ENCODE measurements at places on chromosomes 7 and 10.

- no peak for DNase-seq
These were observed 85.4 kb upstream of the RSU1 start for GRCh38 chr10:16902606-16903005.

DNA sequence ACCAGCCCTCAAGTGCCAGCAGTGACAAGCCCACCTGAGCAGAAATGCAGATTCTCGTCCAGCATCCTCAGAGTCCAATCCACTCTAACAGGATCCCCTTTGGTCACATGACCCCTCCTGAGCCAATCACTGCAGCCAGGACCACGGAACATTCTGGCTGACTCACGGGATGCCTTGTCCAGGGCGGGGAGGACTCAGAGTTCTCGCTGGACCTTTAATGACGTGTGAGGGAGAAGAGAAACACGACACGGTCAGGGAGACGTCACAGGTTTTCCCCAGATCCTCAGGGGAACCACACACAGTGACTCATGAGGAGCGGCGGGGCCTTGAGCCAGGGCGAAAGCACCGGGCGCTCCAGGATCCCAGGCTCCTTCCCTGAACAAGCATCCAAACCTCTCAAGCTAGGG, 155.7 kb downstream of the PTPRN2 start:
- no peak for DNase-seq

DNA sequence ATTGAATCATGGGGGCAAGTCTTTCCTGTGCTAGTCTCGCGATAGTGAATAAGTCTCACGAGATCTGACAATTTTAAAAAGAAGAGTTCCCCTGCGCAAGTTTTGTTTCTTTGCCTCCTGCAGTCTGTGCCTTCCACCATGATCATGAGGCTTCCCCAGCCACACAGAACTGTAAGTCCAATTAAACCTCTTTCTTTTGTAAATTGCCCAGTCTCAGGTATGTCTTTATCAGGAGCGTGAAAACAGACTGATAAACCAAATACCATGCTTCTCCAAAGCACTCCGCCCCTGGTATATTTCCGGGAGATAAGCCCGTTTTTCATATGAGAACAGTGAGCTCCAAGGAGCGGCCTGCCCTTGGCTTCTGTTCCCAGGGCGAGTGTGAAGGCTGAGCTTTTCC, 118.9 kb downstream of the EVX1 start:
- DNase-seq = no peak

- DNase-seq = no peak
These were observed 7.7 kb downstream of the UNC5B start for GRCh38 chr10:71219918-71220688.

- no peak for DNase-seq
These were observed 45.6 kb upstream of the C1GALT1 start for GRCh38 chr7:7136466-7137381.

DNA sequence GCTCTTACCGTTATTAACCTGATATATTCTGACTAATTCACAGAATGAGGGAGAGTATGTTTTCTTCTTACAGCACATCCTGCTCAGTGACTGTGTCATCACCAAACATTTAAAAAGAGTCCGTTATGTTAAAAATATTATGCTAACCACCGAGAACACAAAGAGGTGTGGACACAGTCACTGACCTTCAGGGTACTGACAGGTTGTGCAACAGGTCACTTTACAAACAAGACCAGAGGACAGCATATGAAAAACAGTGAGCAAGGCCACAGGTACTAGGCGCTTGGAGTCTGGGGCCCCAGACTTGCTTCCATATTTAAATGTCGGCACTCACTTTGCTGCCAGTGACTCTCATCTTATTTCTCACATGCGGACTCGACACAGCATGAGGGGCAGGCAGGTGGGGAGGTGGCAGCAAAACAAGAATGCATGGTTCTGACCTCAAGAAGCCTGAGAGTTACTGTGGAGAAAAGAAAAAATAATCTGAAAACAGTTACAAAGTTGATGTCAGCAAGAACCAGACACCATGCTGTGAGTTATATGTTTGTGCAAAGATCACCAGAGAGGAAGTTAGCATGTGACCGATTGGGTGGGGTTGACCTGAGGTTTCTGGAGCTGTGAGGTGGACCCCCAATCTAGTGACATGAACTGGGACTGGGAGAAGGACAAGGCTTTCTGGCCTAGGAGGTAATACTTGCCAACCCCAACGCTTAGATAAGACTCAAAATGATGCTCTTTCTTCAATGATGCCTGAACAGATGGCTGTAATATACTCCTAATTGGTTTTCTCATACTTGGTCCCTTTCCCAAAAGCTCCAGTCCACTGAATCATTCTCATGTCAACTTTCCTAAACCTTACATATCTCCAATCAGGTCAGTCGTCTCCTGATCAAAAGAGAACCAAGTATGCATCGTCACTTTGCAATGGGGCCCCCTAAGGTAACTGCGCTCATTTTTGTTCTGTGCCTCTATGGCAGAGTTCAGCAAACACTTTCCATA, 102.4 kb downstream of the HIPK2 start:
- DNase-seq = no peak

GRCh38 chr10:128386816-128387604, 260.8 kb upstream of the MKI67 start:
- no peak for DNase-seq

DNA sequence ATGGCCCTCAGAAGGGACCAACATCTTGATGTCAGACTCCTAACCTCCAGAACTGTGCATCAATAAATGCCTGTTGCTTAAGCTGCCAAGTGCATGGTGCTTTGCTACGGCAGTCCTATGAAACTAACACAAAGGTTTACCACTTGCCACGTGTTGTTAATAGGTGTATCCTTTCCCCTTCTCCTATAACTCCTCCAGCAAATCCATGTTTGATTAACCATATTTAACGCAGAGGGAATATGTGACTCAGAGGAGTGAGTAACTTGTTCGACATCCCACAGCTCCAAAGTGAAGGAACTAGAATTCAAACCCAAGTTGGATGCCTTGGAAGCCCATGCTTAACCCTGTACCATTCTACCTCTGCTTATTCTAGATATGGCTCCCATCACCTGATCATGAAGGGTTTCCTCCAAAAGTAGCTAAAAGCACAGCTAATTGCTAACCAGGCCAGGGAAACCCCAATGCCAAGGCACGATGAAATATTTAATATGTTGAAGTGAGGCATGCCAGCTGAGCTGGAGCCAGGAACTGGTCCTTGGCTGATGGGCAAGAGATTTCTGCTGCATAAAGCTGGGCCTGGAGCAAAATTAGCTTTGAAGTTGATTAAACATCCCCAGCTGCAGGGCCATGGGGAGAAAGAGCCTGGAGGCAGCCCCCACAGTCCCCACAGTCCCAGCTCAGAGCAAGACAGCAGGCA, 131.9 kb downstream of the C10orf90 start:
- no peak for DNase-seq

DNA sequence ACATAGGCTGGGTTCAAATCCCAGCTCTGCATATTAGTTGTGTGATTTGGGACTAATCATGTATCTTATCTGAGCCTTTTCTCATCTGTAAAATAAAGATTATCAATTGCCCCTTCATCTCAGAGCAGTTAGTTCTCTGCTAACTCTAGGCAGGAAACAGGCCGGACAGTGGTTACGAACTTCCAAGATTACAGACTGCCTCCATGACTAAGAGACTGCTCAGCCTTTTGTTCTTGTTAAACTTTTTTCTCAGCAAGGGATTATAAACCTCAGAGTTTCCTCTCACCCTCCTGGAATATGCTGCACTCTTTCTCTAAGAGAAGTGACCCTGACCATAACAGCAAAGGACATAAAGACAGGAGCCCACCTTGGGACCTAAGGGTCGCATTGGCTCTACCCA, 52.5 kb upstream of the NFKB2 start:
- no peak for DNase-seq

GRCh38 chr10:31709476-31709875, 219.2 kb downstream of the ARHGAP12 start:
- no peak for DNase-seq

GRCh38 chr7:131619336-131620305, 63.2 kb upstream of the PODXL start:
- no peak for DNase-seq

- no peak for DNase-seq
These were observed 77.9 kb upstream of the PDGFA start for GRCh38 chr7:597348-598178.

DNA sequence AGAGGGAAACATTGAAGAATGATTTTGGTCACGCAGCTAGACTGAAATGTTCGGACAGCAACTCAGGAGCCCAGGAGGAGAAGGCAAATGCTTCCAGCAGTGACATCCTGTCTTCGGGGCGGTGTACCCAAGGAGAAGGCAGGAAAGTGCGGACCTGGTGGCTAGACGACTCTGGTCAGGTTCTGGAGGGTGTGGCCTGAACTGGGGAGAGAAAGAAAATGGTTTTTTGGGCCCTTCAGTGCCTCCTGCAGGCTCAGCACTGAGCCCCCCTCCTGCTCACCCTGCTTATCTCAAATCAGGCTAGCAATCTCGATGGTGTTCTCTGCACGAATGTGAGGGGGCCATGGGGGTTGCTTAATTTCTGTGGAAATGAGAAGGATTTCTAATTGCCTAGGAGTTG, 26.7 kb upstream of the TARP start:
- DNase-seq = no peak

GRCh38 chr10:13587391-13587790, 626 bp downstream of the PRPF18 start:
- no peak for DNase-seq

DNA sequence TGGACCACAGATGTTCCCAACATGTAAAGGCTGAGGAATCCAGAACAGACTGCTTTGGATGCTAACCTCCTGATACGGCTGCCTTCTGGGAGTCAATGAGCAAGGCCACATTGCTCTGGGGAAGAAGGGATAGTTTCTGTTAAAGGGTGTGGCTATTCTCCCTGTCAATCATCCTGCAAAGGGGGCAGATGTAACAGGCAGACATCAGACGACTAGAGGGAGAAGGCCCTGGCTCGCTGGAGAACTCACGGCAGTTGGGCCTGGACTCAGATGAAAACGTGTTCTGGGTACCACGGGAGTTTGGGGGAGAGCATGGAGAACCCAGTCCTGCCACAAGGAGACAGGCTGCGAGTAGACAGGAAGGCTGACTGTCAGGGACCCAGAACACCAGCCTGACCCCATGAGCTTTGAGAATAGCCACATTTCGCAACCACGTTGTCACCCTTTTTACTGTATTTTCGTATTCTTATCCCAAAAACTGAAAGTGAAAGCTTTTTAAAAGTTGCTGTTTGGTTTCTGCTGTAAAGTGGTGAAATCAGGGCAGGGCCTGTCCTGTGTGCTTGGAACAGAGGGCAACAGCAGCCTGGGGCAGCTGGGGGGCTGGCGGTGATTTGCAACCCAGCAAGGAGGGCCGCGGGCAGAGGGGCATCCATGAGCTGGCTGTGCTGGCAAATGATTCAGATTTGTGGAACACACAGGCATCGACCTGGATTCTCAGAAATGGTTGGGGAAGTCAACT, 95.3 kb downstream of the MYOF start:
- no peak for DNase-seq

GRCh38 chr7:96311967-96312366, 9.9 kb downstream of the SLC25A13 start:
- DNase-seq = no peak

DNA sequence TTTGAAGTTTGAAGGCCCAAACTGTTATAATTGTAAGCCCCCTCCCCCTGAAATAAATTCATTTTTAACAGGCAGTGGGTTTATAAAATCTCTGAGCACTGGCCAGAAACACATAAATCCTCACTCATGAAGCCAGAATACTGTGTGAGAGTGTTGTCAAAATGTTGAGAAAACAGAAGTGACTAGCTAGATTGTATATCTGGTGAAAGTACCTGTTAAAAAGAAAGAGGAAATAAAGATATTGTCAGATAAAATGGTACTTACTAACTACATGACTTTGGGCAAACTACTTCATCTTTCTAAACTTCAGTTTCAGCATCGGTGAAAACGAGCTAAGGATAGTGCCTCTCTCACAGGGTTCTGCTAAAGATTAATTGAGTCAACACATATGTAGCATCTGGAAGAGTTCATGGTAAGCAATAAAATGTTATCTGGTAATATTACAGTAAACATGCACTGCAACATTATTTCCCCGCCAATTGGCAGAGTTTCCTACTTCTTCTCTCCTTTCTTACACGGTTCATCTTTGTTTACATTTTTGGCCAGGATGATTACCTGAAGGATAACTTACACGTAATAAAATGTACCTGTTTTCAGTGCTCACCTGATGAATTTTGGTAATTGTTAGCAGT, 202.5 kb upstream of the CHRM2 start:
- no peak for DNase-seq

DNA sequence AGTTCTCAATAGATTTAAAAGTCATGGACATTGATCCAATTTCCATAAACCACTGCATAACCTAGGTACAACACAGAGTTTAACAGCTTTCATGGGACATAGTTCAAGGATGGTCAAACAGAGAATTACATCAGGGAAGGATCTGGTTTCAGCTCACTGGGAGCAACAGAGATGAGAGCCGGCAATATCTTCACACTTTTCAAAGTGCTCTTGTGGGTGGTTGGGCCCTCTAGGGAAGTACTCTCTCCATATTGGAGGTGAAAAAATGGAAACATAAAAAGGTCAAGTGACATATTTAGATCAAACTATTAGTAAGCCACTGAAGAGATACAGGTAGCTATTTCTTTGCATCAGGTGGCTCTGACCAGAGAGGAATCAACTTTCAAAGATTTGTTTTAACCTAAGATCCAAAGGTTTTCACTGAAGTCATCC, 61.8 kb upstream of the LRRN3 start:
- DNase-seq = no peak

DNA sequence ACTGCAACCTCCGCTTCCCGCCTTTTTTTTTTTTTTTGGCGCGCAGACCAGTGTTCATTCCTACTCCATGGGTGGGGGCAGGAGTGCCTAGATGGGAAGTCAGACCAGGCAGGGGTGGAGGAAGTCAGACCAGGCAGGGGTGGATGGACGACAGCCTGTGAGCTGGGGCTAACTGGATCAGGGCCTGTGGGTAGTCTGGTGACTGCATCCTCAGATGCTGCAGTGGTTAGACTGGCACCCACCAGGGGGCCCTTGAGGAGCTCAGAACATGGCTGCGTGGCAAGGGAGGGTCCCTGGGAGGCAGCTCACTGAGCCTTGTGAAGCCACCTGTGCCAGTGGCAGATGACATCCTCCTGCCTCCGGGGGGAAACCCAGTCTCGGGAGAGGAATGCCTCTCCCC, 35.1 kb downstream of the RCC1L start:
- no peak for DNase-seq

DNA sequence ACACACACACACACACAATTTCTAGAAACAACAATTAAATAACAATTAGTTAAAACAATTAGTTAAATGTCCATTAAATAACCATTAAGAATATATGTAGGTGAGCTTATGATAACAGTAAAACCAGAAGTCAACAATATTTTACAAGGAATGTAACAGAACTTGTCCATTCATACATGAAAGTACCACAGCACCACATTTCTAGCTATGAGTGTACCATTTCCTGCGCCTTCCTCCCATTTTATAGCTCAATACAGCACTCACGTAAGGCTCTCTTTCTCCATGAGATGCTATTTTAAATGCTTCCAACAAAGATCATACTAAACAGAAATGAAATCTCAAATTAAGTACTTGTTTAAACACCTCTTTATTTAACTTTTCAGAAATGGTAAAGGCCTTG, 367.3 kb upstream of the ZWINT start:
- no peak for DNase-seq

- DNase-seq = no peak
These were observed 3.5 kb downstream of the EBF3 start for GRCh38 chr10:129960481-129961156.

GRCh38 chr10:30842185-30842584, 189.5 kb downstream of the ZNF438 start:
- no peak for DNase-seq

All from neural crest cell (in vitro differentiated cells).